ENCODE measurements at places on chromosomes 11 and 22. TPM values are rescaled to one million over a fixed set of nuclear protein-coding genes. Genes with fewer than 3 reads are reported as not detected.

The TRIM6 gene
- 8.3 TPM for total RNA-seq

The ANO5 gene
- total RNA-seq = 0.65 TPM

The CALCA gene
- total RNA-seq = not detected

The TRIM51 gene
- total RNA-seq = not detected

The POU2AF1 gene
- under 0.01 TPM for total RNA-seq

The RASD2 gene
- not detected for total RNA-seq

The CYP2D6 gene
- total RNA-seq = 0.24 TPM

The OR5B21 gene
- total RNA-seq = not detected

The UPK3A gene
- total RNA-seq = not detected

The TOLLIP gene
- 43.6 TPM for total RNA-seq

The HPX gene
- 2.1 TPM for total RNA-seq

The GLYATL1B gene
- not detected for total RNA-seq

The INS gene
- total RNA-seq = not detected

The DUSP8 gene
- total RNA-seq = 0.16 TPM

The OR6T1 gene
- total RNA-seq = not detected

The MUC15 gene
- not detected for total RNA-seq

The CHADL gene
- total RNA-seq = 1.7 TPM

The FIBIN gene
- total RNA-seq = 178 TPM

The ANKK1 gene
- total RNA-seq = under 0.01 TPM

The DEFB131B gene
- total RNA-seq = not detected

The MS4A2 gene
- total RNA-seq = not detected

The PTPN5 gene
- not detected for total RNA-seq

The MUC5AC gene
- total RNA-seq = not detected

The RAB38 gene
- 1.7 TPM for total RNA-seq

Measured in hair follicle dermal papilla cell (primary cell).